Fibroblast of lung (primary cell): ENCODE measurements at places on chromosomes 6 and 20. TPM values are rescaled to one million over a fixed set of nuclear protein-coding genes. Genes with fewer than 3 reads are reported as not detected.

- no peak for DNase-seq
Measured at GRCh38 chr6:39449022-39449421, 126.5 kb upstream of the KCNK16 start.

The SH3BGRL2 gene
- 3.3 and 4.3 TPM in 2 replicates for total RNA-seq

- no peak for DNase-seq
Measured at GRCh38 chr6:53813096-53813495, 18.3 kb downstream of the LRRC1 start.

DNA sequence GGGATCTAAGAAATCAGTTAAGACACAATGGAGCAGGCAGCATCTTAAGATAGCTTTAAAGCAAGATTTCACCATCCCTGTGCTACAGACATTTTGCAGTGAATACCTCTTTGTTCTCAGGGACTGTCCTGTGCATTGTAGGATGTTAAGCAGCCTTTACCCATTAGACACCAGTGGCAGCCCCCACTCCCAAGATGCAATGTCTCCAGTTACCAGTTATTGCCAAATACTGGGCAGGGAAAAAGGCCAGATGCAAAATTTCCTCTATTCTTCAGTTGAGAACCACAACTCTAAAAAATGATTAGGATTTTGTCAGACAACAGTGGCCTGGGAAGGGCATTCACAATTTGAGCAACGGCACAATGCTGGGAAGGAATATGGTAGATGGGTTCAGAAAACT is 6.1 kb downstream of the FBXO5 start:
- DNase-seq = no peak

- no peak for DNase-seq
Measured at GRCh38 chr6:127851197-127851596, 49.7 kb downstream of the THEMIS start.

The TRIM38 gene
- total RNA-seq = 14.4 and 14.5 TPM in 2 replicates

GRCh38 chr20:400454-401275 is 7.4 kb upstream of the RBCK1 start:
- DNase-seq = no peak
